Stimulated activated CD4-positive, alpha-beta T cell treated with anti-CD3 and anti-CD28 coated beads, Interleukin-15, amount 100 ng/mL, for 24 hours (primary cell): ENCODE measurements at places on chromosomes 1 and 21.
A peak's percentile ranks its signal among the peaks of the same experiment; 100 is the strongest.

- DNase-seq = no peak
Measured at GRCh38 chr1:36176106-36176949, 20.4 kb downstream of the MAP7D1 start.

DNA sequence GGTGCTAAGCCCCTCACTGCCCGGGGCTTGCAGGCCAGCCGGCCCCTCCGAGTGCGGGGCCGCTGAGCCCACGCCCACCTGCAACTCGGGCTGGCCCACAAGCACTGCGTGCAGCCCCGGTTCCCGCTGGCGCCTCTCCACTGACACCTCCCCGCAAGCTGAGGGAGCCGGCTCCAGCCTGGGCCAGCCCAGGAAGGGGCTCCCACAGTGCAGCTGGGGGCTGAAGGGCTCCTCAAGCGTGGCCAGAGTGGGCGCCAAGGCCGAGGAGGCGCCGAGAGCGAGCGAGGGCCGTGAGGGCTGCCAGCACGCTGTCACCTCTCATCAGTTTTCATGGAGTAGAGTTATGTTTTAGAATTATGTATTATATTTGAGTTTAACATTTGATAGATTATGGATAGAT is 176.5 kb upstream of the FAM78B start:
- no peak for DNase-seq

DNA sequence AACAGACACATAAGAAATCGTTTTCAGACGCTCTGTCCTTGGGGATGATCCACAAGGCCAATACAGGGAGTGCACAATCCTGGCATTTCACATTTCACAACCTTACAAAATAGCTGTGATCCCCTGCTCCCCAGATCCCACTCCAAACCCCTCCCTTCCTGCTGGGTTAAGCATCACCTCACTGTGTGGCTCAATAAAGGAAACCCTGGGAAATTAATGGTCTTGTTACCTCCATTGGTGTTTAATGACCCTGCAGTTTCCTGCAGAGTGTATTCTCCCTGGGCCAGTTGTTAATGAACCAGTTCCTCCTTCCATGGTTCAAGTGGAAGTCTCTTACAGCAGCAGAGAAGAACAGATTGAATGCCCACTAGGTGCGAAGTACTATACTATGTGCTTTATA is 334.7 kb downstream of the OMA1 start:
- DNase-seq = no peak

DNA sequence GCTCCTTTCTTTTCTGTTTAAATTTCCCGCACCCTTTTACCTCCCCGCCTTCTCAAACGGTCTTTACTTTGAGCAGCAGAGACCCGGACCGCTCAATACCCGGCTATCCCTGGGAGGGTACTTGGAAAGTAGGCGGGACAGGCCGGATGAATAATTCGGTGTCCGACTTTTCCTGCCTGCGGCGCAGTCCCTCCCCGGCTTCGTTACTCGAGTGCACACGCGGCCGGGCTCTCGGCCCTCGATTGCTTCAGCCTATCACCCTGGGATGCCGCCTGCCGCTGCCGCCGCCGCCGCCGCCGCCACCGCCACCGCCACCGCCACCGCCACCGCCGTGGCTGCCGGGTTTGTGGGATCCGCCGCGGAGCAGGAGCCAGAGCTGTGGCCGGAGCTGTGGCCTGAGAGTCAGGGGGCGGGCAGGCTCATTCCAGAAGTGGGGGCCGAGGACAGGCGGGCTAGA is 382 bp upstream of the RASAL2 start:
- DNase-seq = peak; percentile 72

DNA sequence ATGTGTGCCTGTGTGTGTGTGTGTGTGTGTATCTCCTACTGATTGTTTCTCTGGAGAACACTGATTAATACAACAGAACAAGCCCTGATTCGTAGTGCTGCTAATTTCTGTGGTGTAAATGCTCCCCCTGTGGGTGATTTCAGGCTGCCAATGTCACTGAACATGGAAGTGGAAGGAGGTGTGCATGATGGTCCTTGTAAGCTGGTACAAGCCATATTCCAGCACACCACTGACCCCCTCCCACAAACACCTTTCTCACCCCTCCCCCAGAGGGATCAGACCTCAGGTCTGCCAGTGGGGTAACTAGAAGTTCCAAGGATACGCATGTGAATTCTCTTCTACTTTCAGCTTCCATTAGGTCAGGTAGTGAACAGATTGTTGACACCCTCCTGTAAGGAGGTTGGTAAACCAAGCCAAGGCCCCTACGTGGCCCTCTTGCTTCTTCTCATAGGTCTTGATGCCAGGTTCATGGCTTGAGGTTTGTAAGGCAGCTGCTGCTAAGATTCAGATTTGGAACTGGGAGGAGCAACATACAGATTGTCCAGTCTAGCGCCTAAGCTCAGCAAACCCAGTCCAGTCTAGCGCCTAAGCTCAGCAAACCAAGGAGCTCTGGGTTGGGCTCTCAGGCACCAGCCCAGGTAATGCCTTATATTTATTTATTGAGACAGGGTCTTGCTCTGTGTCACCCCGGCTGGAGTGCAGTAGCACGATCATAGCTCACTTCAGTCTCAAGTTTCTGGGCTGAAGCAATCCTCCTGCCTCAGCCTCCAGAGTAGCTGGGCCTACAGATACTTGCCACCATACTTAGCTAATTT is 38.7 kb downstream of the DHCR24 start:
- no peak for DNase-seq

- DNase-seq = peak; percentile 86
Measured at GRCh38 chr1:35715568-35716002, 3.1 kb downstream of the C1orf216 start.

DNA sequence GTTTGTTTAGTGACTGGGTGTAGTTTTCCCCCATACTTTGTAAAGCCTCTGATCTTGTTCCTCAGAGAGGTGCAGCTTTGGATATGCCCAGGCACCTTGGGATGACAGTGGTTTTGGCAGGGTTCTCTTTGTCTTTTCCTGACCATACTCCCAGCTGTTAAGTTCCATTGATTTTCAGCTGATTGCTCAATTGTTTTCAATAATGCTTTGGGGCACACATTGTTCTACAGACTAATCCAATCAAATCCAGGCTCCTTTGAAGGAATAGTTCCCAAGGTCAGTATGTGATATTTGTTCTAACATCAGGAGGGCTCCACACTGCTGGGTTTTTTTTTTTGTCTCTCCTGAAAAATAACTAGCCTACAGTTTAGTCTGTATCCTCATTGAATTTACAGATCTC is 24.8 kb downstream of the PPP2R5A start:
- no peak for DNase-seq

- no peak for DNase-seq
Measured at GRCh38 chr1:119279456-119280381, 88.9 kb upstream of the HAO2 start.

DNA sequence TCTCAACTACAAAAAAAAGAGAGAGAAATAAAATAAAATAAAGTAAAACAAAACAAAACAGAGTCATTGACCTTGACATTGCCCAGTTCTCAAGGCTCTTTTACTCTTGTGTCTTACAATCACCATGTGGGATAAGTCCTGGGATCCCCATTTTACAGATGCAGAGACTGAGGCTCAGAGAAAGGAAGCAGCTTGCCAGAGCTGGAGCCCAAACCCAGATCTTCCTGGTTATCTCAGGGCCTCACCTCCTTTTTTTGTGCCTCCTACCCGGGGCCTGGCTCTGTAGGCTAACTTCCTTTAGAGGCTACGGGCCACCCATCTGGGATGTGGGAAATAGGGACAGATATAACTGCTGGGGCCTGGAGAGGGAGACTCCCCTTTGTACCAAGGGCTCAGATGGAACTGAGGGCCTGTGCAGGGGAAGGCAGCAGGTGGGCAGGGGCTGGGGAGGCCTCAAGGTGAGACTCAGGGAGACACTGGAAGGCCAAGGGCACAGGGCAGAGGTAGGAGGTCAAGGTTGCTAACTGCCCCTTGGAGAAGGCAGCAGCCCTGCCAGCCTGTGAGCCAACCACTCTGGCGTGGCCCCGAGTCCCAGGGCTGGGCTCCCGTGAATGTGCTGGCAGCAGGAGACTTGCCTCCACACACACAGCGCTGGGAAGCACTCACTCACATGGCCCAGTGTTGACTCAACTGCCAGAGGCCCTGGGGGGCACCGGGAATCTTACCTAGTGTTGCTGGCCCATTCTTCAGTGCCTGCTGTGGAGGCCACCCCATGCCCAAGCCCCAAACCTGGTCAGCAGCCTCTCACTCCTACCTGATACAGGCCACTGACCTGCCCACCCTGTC is 6.5 kb upstream of the ECE1 start:
- no peak for DNase-seq

DNA sequence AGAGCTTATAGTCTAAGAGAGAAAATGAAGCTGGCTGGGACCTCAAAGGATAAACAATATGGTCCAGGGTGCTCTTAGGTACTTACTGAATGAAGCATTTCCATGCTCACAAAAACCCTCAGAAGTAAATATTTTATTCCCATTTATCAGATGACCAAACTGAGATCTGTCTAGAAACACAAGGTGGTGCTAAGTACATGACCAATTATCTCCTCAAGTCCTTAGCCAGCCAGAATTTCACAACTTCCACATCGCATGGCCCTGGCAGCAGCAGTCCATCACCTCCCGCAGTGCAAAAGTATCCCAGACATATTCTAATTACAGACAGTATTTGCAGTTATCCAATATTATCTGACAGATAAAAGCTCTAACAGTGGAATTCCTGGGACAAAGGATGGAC is 321.7 kb upstream of the PROX1 start:
- no peak for DNase-seq

DNA sequence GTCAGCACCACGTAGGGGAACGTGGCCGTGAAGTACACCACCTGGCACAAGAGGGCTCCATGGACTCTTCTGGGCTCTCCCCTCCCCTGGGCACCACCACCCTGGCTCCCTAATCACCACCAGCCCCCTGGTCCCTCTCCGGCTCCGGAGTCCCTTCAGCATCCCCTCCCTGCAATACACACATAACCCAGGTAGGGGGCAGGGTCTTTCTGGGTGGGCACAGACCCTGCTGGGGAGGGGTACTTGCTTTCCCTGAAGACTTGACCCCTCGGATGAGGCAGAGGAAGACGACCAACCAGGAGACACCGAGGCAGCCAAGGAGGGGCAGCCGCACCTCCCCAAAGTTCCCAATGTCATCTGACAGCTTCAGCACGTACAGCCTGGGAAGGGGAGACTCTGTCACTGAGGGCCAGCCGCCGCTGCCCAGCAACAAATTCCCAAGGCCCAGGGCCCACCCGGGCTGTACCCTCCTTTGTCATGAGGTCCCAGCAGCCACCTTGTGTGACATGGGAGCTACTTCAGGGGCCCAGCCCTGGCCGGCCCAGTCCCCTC is 11.3 kb downstream of the CCDC24 start:
- DNase-seq = no peak

GRCh38 chr1:224733027-224733911 is 117.2 kb downstream of the CNIH3 start:
- DNase-seq = no peak

GRCh38 chr1:160569806-160570205 is 9.5 kb downstream of the CD84 start:
- DNase-seq = no peak

DNA sequence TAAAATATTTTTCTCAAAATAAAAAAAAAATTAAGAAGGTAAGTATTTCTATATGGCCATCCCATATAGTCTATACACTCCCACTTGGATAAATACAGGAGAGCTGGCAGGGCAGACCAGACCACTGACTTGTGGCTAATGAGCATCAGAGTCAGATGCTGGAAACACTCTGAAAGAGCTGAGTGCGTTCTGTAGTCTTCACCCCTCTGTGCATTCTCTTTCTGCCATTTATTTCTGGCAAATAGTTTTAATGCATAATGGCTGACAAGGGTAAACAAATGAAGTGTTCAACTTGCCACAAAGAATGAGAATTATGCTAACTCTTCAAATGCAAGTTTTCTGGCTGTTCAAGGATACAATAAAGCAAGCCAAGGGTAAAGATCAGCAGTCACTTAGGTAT is 191.7 kb downstream of the TTLL7 start:
- DNase-seq = no peak

- no peak for DNase-seq
Measured at GRCh38 chr1:978069-978834, 3.6 kb downstream of the PERM1 start.

DNA sequence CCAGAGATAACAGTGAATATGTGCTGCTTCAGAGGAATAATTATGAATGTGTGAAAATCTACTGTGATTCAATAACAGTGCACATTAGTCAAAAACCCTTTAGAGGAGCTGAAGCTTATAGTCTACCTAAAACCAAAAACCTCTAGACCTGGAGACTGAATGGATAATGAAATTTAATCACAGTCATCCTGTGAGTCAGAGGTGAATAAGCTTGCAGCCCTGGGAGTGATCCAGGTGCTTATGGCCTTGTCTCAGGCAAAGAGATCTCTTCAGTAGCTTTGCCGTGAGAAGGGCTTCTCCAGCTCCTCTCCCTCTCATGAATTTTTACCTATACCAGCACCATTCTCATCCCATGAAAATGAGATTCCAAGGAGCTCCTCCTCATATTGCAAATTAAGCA is 81.3 kb upstream of the RGS4 start:
- DNase-seq = no peak
